Activated naive CD4-positive, alpha-beta T cell treated with anti-CD3 and anti-CD28 coated beads for 36 hours (primary cell): ENCODE measurements at places on chromosomes 13 and 19. TPM values are rescaled to one million over a fixed set of nuclear protein-coding genes. Genes with fewer than 3 reads are reported as not detected.

- H3K4me1 ChIP-seq: peaks cover 29% of the 10 kb centered on the region
- peak overlapping the region; percentile 26 for H3K27ac ChIP-seq
- no peak overlapping the region for H3K4me3 ChIP-seq
- no peaks in the 10 kb centered on the region for H3K36me3 ChIP-seq
These were observed 28.9 kb downstream of the AP2S1 start for GRCh38 chr19:46821512-46822409.

The ZNF93 gene
- total RNA-seq: 16.6 TPM

DNA sequence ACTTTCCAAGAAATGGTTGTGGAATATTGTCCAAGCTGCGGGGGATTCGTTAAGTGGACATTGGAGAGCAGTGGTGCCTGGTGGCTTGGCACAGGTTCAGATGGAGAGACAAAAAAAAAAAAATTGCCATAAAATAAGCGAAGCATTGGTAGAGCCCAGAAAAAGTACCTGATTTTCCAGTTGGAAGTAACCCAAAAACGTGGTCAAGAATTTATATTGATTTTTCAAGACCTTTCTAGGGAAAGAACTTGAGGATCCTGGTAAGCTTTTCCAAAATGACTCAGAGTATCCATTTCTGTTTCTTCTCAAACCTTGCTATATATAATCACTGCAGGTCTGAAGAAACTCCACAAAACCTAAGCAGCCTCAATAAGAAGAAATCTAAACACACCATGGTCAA is 94.6 kb downstream of the ING1 start:
- H3K4me1 ChIP-seq: peaks cover 12% of the 10 kb centered on the region
- H3K4me3 ChIP-seq: no peak overlapping the region
- H3K36me3 ChIP-seq: no peaks in the 10 kb centered on the region
- no peak overlapping the region for H3K27ac ChIP-seq
- DNase-seq: no peak

DNA sequence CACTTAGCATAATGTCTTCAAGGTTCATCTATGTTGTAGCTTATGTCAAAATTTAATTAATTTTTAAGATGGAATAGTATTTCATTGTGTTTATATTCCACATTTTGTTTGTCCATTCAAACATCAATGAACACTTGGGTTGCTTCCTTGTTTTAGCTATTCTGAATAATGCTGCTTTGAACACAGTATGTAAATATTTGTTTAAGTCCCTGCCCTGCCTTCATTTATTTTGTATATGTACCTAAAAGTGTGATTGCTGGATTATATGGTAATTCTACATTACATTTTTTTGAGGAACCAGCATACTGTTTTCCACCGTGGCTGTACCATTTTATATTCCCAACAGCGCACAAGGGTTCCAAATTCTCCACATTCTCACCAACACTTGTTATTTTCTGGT is 17.6 kb upstream of the SUCLA2 start:
- no peak overlapping the region for H3K4me3 ChIP-seq
- no peak for DNase-seq
- no peaks in the 10 kb centered on the region for H3K36me3 ChIP-seq
- H3K27me3 ChIP-seq: no peaks in the 10 kb centered on the region

The GRIK5 gene
- total RNA-seq: 2.2 TPM

GRCh38 chr19:38319421-38320258 is at the start of gene KCNK6:
TSS of gene KCNK6 (plus strand) at chr19:38319845. CDS start at chr19:38319951, 106 bp downstream.
- peaks cover 3% of the 10 kb centered on the region for H3K36me3 ChIP-seq
- DNase-seq: peak; percentile 55
- H3K27me3 ChIP-seq: no peaks in the 10 kb centered on the region
- peak within 1 kb of the TSS; percentile 36 for H3K27ac ChIP-seq

The C2CD4C gene
- total RNA-seq: 0.10 TPM

DNA sequence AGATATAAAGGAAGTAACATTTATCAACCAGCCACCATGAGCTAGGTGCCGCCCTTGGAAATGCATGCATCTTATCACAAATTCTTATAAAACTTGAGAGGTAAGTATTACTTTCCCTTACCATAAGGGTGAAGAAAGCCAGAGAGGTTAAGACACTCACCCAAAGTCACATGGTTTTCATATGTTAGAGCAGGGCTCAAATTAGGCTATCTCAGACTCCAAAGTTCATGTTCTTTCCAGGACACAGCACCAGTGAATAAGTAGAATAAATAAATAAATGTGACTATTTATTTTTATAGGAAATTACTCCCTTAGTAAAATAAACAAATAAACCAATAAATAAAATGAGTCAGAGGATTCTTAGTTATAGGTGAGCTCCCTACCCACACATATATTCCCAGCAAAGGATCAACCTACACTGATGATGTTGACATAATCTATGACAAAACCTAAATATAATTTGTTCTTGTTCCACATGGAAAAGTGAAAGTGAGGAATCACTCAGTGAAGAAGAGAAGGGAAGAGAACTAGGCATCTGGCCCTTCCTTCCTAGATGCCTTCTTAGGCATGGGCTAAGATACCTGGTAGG is 27.2 kb downstream of the SPRY2 start:
- H3K27me3 ChIP-seq: peaks cover 2% of the 10 kb centered on the region
- H3K4me3 ChIP-seq: no peak overlapping the region
- no peaks in the 10 kb centered on the region for H3K4me1 ChIP-seq
- DNase-seq: no peak
- H3K36me3 ChIP-seq: no peaks in the 10 kb centered on the region
- H3K27ac ChIP-seq: no peak overlapping the region

DNA sequence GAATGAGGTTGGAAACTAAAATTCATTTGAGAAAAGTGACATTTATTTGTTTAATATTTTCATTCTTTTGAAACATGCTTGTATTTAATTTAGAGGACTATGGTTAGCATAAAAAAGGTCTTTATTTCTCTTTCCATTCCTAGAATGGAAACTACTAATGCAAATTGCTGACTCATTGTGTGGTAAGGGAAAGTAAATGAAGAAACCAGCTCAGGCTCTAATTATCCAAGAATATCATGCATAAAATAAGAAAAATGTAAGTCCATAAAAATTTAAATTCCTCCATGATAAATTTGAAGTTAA is 777.0 kb upstream of the SLITRK1 start:
- no peak overlapping the region for H3K4me3 ChIP-seq
- DNase-seq: no peak
- no peak overlapping the region for H3K27ac ChIP-seq
- H3K36me3 ChIP-seq: no peaks in the 10 kb centered on the region

GRCh38 chr13:45604892-45605291 is 10.6 kb downstream of the ERICH6B start:
- H3K27me3 ChIP-seq: peaks cover 7% of the 10 kb centered on the region
- no peak overlapping the region for H3K4me3 ChIP-seq
- H3K27ac ChIP-seq: no peak overlapping the region
- no peaks in the 10 kb centered on the region for H3K4me1 ChIP-seq
- H3K36me3 ChIP-seq: no peaks in the 10 kb centered on the region

- no peaks in the 10 kb centered on the region for H3K4me1 ChIP-seq
- H3K27ac ChIP-seq: no peak overlapping the region
- H3K4me3 ChIP-seq: no peak overlapping the region
- H3K27me3 ChIP-seq: no peaks in the 10 kb centered on the region
- no peak for DNase-seq
- no peaks in the 10 kb centered on the region for H3K36me3 ChIP-seq
These were observed 52.2 kb upstream of the RANBP3 start for GRCh38 chr19:6030214-6030507.

DNA sequence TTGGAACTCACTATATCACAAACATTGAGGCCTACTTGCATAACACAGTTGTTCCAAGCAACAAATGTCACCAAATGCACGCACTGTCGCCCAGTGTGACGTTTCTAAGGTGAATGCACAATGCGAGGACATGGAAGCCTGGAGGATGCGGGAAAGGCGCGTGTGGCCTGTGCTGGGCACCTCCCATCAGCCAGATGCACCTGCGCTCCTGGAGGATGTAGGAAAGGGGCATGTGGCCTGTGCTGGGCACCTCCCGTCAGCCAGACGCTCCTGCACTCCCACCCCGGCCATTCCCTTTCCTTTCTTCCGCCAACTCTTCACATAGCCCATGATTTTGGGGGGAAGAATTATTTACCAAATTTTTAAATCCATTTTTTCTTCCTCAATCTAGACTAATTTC is 202.4 kb upstream of the SOX1 start:
- H3K4me3 ChIP-seq: no peak overlapping the region
- H3K36me3 ChIP-seq: no peaks in the 10 kb centered on the region
- DNase-seq: no peak
- H3K27ac ChIP-seq: no peak overlapping the region

GRCh38 chr13:23349161-23349897 is 84.2 kb downstream of the SACS start:
- H3K27me3 ChIP-seq: no peaks in the 10 kb centered on the region
- no peak overlapping the region for H3K27ac ChIP-seq
- peaks cover 11% of the 10 kb centered on the region for H3K4me1 ChIP-seq
- no peak overlapping the region for H3K4me3 ChIP-seq
- peaks cover 82% of the 10 kb centered on the region for H3K36me3 ChIP-seq

DNA sequence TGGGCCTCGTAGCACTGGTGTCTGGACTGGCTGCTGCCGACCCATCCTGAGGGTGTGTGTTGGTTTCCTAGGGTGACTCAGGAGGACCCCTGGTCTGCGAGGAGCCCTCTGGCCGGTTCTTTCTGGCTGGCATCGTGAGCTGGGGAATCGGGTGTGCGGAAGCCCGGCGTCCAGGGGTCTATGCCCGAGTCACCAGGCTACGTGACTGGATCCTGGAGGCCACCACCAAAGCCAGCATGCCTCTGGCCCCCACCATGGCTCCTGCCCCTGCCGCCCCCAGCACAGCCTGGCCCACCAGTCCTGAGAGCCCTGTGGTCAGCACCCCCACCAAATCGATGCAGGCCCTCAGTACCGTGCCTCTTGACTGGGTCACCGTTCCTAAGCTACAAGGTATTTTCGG is 13.8 kb downstream of the TIMM13 start:
- peaks cover 8% of the 10 kb centered on the region for H3K36me3 ChIP-seq
- no peaks in the 10 kb centered on the region for H3K4me1 ChIP-seq
- DNase-seq: no peak
- H3K27ac ChIP-seq: no peak overlapping the region
- peaks cover 5% of the 10 kb centered on the region for H3K27me3 ChIP-seq

DNA sequence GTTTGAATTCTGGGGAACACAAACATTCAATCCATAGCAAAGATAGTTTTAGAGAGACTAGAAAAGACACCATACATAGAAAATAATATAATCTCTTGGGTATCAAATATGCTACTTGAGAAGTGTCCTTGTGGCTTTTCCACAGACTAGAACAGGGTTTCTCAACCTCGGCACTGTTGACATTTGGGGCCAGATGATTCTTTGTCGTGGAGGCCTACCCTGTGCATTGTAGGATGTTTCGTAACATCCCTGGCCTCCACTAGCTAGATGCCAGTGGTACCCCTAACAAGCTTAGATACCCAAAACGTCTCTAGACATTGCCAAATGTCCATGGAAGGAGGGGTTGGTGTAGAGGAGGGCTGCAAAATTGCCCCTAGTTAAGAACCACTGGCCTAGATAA is 2.2 kb upstream of the ESD start:
- H3K4me1 ChIP-seq: peaks cover 21% of the 10 kb centered on the region
- H3K27me3 ChIP-seq: no peaks in the 10 kb centered on the region
- DNase-seq: no peak
- H3K27ac ChIP-seq: no peak overlapping the region
- peaks cover 12% of the 10 kb centered on the region for H3K36me3 ChIP-seq

The RASGRP4 gene
- 0.30 TPM for total RNA-seq

The PGLYRP1 gene
- total RNA-seq: not detected

- H3K4me3 ChIP-seq: no peak overlapping the region
- no peaks in the 10 kb centered on the region for H3K36me3 ChIP-seq
- H3K27ac ChIP-seq: no peak overlapping the region
- H3K4me1 ChIP-seq: no peaks in the 10 kb centered on the region
- DNase-seq: no peak
These were observed 1090.4 kb downstream of the PCDH9 start for GRCh38 chr13:66139701-66140100.

GRCh38 chr13:33918199-33918932 is 100.4 kb downstream of the RFC3 start:
- no peaks in the 10 kb centered on the region for H3K27me3 ChIP-seq
- H3K27ac ChIP-seq: no peak overlapping the region
- no peaks in the 10 kb centered on the region for H3K4me1 ChIP-seq
- H3K36me3 ChIP-seq: no peaks in the 10 kb centered on the region
- no peak for DNase-seq

- peak overlapping the region; percentile 65 for H3K27ac ChIP-seq
- peak overlapping the region; percentile 86 for H3K4me3 ChIP-seq
- DNase-seq: peak; percentile 40
- H3K4me1 ChIP-seq: peaks cover 36% of the 10 kb centered on the region
- peaks cover 3% of the 10 kb centered on the region for H3K36me3 ChIP-seq
These were observed 535 bp downstream of the BSG start for GRCh38 chr19:572743-573518.

The PABPC3 gene
- total RNA-seq: 1.5 TPM

DNA sequence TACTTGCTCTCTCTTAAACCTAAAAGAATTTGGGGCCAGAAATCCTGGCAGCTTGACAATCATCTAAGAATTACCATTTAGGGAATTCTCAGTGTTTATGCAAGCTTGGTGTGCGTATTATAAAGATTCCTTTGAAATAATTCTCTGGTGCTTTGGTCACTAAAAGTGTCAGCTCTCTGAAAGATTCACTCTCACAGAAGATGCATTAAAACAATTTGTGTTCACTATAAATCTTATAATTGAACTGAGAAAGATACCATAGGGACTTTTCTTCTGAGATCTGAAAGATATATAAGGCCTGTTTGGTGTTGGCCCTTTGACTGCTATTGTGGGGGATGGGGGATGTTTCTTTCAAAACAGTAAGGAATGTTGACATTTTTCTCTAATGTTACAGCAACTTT is 27.3 kb downstream of the EPSTI1 start:
- no peak overlapping the region for H3K27ac ChIP-seq
- H3K4me3 ChIP-seq: no peak overlapping the region

- H3K27me3 ChIP-seq: no peaks in the 10 kb centered on the region
- no peaks in the 10 kb centered on the region for H3K36me3 ChIP-seq
- no peak for DNase-seq
These were observed 431 bp downstream of the FUT3 start for GRCh38 chr19:5850743-5851293.

The MUC16 gene
- not detected for total RNA-seq

The PLIN5 gene
- 0.07 TPM for total RNA-seq

DNA sequence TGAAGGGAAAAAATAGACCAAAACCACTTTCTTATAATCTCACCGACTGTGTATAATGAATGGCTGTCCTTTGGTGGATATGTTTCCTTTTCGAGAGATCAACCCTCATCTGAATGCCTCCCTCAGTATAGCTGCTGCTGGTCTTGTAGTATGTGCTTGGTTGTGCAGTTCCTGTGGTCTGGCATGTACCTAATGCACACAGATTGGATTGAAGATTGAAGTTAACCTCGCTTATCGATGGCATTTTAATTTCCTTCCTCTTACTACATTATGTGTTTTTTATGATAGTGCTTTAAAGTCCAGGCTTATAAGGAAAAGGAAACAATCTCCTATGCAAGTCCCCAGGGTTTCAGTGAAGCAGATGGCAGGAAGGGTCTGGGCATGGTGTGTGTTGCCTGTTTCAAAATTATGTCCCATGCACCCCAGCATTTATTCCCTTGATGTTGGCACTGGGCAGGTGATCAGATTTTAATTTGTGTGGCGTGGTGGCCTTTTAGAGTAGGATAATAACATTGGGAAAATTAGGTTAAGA is 334.1 kb downstream of the SHISA2 start:
- H3K27ac ChIP-seq: no peak overlapping the region
- no peak overlapping the region for H3K4me3 ChIP-seq
- H3K27me3 ChIP-seq: peaks cover 3% of the 10 kb centered on the region
- H3K4me1 ChIP-seq: no peaks in the 10 kb centered on the region
